ENCODE measurements at places on chromosomes 3 and 15.

GRCh38 chr3:11381141-11381540, 108.9 kb downstream of the ATG7 start:
- no peak for DNase-seq

- DNase-seq, result no peak
These were observed 139.8 kb downstream of the WDR76 start for GRCh38 chr15:43966646-43967045.

- no peak for DNase-seq
These were observed 79.1 kb downstream of the ADAMTS9 start for GRCh38 chr3:64608741-64609140.

- DNase-seq, result no peak
These were observed 13.8 kb downstream of the SQOR start for GRCh38 chr15:45648521-45649200.

- DNase-seq, result peak; percentile 99
These were observed at the start of the genes EMC7 and PGBD4 for GRCh38 chr15:34101366-34102174. TSS of gene EMC7 (minus strand) at chr15:34101862. CDS start at chr15:34101839, 23 bp downstream. TSS of gene PGBD4 (plus strand) at chr15:34102083. CDS start at chr15:34102532, 449 bp downstream.

- no peak for DNase-seq
These were observed 31.3 kb upstream of the ATP8B4 start for GRCh38 chr15:50150349-50150748.

GRCh38 chr3:71273453-71273852, 310.1 kb downstream of the FOXP1 start:
- no peak for DNase-seq

Measured in heart left ventricle (tissue), 16 donors.